Upper lobe of right lung (tissue), 1 donor: ENCODE measurements at places on chromosomes 4 and X.

DNA sequence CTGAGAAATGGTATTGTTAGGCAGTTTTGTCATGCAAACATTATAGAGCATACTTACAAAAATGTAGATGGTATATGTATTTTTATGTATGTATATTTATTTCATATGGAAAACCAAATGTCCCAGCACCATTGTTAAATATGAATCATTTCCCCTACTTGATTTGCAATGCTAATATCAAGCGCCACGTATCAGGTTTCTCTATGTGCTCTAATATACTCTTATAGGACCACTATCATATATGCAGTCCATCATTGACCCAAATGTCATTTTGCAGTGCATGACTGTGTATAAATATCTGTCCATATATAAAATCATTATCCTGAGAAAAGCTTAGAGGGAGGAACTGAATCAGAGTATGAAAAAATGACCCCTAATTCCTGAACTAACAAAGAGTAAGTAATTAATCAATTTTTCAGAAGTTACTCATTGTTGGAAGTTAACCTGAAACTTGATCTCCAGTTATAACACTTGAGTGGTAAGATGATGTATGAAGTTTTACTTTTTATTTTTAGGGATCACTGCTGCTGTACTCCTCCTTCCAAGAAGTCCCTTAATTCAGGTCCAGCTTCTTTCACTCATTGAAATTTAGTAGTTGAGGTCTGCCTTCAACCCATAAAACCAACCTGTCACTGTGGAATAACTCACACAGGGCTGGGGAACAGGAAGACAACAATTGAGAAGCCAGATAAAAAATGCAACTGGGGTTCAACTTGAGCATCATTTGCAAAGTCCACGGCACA is 134.8 kb upstream of the LDB2 start:
- no peak for DNase-seq
- no peaks in the 10 kb centered on the region for H3K36me3 ChIP-seq
- H3K4me3 ChIP-seq = no peak overlapping the region
- no peaks in the 10 kb centered on the region for H3K4me1 ChIP-seq
- no peak overlapping the region for H3K27ac ChIP-seq

DNA sequence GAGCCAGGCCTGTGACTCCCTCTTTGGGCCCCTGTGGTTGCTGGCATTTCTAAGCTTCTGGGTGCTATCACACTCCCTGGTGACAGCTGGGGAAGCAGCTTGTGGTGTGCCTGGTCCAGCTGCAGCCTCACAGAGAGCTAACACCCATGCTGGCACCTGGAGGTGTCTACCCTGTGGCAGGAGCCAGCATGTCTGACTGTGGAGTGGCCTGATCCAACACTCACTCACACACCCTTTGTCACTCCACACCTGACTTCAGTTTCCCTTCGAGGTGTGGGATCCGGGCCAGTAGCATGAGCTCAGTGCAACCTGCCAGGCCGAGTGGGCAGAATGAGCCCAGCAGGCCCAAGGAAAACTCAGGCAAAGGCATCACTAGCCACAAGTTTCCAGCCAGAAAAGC is 67.5 kb downstream of the TECRL start:
- no peak overlapping the region for H3K4me3 ChIP-seq
- no peaks in the 10 kb centered on the region for H3K27me3 ChIP-seq
- DNase-seq = no peak
- H3K36me3 ChIP-seq = no peaks in the 10 kb centered on the region

DNA sequence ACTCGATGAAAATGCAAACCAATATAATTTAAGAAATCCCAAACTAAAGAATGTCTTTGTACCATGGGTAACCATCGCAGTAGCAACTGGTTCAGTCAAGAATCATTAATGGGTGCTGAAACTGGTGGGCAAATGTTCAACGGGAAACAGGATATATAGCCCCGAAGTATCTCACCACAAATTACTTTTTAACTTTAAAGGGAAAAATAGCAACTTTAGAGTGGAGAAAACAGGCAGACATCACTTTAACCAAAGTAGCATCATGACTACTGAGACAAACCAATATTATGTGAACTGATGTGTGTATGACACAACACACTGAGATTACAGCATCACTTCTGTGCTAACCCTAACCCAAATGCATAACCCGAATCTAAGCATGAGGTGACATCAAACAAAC is 33.8 kb upstream of the SLAIN2 start:
- no peaks in the 10 kb centered on the region for H3K36me3 ChIP-seq
- no peaks in the 10 kb centered on the region for H3K4me1 ChIP-seq
- DNase-seq = no peak
- no peaks in the 10 kb centered on the region for H3K27me3 ChIP-seq

GRCh38 chr4:70706044-70706461 is 15.7 kb upstream of the RUFY3 start:
- no peak for DNase-seq
- H3K36me3 ChIP-seq = no peaks in the 10 kb centered on the region
- peak overlapping the region; percentile 89 for H3K4me3 ChIP-seq
- H3K27me3 ChIP-seq = no peaks in the 10 kb centered on the region
- H3K4me1 ChIP-seq = peaks cover 19% of the 10 kb centered on the region

- peak; percentile 69 for DNase-seq
- no peaks in the 10 kb centered on the region for H3K36me3 ChIP-seq
- peaks cover 1% of the 10 kb centered on the region for H3K4me1 ChIP-seq
- H3K4me3 ChIP-seq = no peak overlapping the region
Measured at GRCh38 chr4:14871676-14872430, 130.4 kb upstream of the CPEB2 start.

DNA sequence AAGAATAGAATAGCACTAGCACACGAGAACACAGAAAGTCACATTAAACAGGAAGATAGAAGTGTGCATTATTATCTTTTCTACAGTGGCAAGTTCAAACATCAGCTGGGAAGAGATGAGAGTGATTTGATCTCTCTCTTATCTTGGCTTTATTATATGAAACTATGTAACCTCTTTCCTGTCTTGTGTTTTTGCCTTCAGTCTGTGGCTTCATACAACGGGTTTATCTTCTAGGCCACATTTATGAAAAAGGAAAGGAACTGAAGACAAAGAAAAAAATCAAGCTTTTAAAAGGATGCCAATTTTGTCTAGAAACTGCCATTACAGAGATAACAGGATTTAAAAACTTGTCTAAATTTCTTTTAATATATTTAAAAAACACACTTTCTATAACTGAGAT is 983.6 kb downstream of the RPA4 start:
- H3K4me3 ChIP-seq = no peak overlapping the region
- H3K36me3 ChIP-seq = no peaks in the 10 kb centered on the region
- no peaks in the 10 kb centered on the region for H3K4me1 ChIP-seq
- no peaks in the 10 kb centered on the region for H3K27me3 ChIP-seq

DNA sequence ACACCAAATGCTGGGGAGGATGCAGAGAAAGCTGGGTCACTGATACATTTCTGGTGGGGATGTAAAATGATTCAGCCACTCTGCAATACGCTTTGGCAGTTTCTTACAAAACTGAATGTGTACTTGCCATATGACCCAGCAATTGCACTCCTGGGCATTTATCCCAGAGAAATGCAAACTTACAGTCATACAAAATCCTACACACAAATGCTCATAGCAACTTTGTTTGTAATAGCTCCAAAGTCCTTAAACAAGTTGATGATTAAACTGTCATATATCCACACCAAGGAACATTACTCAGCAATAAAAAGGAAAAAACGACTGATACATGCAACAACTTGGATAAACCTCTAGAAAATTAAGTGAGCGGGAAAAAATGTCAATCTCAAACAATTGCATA is 12.3 kb downstream of the MID1 start:
- no peak overlapping the region for H3K4me3 ChIP-seq
- no peaks in the 10 kb centered on the region for H3K27me3 ChIP-seq
- H3K36me3 ChIP-seq = no peaks in the 10 kb centered on the region
- H3K27ac ChIP-seq = no peak overlapping the region

- peaks cover 28% of the 10 kb centered on the region for H3K36me3 ChIP-seq
- no peak for DNase-seq
- no peaks in the 10 kb centered on the region for H3K27me3 ChIP-seq
- no peak overlapping the region for H3K27ac ChIP-seq
- no peak overlapping the region for H3K4me3 ChIP-seq
Measured at GRCh38 chr4:77877167-77877566, 14.5 kb downstream of the MRPL1 start.

- no peaks in the 10 kb centered on the region for H3K36me3 ChIP-seq
- no peaks in the 10 kb centered on the region for H3K4me1 ChIP-seq
- H3K27me3 ChIP-seq = no peaks in the 10 kb centered on the region
- no peak overlapping the region for H3K4me3 ChIP-seq
- no peak for DNase-seq
Measured at GRCh38 chrX:18149454-18149853, 71.2 kb downstream of the BEND2 start.
